ENCODE measurements at places on chromosomes 12 and 14.

DNA sequence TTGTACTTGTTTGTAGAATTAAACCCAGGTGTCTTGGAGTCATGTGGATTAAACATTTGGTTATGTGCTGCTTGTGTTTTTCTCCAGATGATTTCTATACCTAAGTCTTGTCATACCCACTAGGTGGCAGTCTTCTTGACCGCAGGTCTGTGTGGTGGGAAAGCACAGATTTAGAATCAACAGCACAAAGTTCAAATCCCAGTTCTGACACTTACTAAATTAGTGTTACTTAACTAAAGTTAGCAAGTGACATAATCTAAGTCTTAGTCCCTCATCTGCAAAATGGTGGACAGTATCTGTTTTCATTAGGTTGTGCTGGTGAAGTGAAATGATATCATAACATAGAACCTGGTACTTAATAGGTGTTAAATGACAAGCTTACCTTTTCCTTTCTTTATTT, 151.0 kb upstream of the ARHGAP5 start:
- DNase-seq: peak; percentile 46

DNA sequence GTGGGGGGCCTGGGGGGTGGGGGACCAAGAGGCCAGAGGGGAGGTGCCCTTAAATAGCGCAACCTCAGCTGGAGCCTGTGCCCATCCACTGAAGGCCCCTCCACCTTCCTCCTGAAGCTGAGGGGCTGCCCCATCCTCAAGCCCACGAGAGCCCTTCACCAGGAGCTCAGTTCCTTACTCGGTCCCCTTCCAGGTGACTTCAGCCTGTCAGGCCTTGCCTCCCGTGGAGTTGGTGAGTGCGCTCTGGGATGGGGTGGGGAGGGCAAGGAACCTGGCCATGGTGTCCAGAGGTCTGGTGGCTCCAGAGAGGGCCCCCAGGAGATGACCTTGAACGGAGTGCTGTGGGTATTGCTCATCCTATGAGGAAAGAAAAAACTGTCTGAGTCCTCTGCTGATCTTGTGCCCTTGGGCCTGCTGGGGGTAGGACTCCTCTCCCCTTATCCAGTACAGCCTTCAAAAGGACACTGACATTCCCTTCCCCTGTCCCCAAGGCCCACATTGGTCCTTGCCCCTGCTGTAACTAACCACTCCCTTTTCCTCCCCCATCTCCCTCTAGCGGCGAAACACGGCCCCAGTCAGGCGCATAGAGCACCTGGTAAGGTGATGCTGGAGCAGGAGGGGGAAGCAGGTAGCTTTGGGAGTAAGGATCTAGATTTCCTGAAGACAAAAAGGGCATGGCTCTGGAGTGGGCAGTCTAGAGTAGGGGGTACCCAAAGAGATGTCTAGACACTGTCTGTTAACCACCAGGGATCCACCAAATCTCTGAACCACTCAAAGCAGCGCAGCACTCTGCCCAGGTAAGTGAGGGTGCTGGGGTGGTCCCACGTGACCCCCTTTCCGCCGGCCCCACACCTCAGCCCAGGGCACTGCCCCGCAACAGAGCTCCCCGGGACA, 3.6 kb downstream of the TNS2 start:
- no peak for DNase-seq

DNA sequence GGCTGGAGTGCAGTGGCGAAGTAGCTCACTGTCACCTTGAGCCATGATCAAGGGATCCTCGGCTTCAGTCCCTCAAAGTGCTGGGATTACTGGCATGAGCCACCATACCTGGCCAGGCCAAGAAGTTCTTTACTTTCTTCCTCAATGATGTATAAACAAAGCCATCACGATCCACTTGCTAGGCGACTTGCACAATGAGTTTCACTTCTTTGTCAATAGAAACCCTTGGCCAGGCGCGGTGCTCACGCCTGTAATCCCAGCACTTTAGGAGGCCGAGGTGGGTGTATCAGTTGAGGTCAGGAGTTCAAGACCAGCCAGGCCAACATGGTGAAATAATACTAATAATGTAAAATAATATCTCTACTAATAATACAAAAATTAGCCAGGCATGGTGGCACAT, 14.4 kb upstream of the SPSB2 start:
- DNase-seq: no peak

GRCh38 chr12:129964300-129964699, 60.5 kb upstream of the TMEM132D start:
- no peak for DNase-seq

DNA sequence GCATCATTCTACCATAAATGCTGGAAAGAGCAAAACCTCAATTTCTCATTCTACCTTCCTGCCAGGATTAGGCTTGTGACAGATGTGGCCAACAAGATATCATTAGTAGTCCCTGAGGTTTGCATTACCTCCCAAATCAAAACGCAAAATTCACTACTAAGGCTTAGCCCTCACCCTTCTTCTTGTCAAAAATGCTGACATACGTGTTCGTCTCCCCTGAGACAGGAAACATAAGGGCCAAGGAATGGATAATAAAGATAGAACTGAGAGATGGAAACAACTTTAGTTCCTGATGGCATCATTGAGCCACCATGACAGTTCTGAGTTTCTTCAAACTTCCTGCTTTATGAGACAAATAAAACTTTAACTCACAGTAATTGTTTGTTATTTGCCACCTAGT, 642.1 kb downstream of the NOVA1 start:
- no peak for DNase-seq

GRCh38 chr12:100238801-100239200, 28.1 kb downstream of the DEPDC4 start:
- no peak for DNase-seq

GRCh38 chr12:2616763-2617162, 178.0 kb upstream of the FKBP4 start:
- DNase-seq: no peak

GRCh38 chr14:51356381-51356780, 116.3 kb downstream of the TMX1 start:
- DNase-seq: no peak

- DNase-seq: peak; percentile 58
Observed at GRCh38 chr12:111455448-111456320, 50.0 kb downstream of the SH2B3 start.

DNA sequence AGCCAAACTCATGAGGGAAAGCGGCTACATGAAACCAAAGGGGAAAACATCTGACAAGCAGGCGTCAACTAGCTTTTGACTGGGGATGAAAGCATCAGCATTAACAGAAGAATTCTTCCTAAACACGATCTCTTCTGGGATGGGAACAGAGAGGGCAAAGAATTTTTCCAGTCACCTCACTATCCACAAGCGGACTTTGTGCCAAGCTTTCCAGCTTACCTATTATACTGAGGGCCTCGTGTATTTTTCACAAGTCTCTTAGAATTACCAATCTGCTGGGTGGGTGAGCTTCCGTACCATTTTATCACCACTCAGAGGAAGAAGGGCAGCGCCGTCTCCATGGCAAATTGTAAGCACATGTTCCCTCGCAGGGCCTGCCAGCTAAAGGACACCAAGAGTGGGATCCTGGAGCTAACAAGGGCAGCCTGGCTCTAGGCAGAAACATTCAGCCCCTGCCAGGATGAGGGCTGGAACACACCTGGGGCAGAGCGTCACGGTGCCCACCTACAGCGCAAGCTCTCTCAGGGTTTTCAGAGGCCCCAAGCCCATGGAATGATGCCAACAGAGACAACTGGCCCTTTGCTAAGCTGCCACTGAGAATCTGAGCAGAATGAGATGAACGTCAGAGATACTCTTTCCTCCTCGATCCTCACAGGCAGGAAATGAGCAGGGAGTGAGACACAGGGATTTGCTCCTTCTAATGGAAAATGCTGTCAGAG, 74.6 kb downstream of the CHGA start:
- DNase-seq: no peak

- no peak for DNase-seq
Observed at GRCh38 chr12:63929426-63929825, 84.9 kb downstream of the SRGAP1 start.

DNA sequence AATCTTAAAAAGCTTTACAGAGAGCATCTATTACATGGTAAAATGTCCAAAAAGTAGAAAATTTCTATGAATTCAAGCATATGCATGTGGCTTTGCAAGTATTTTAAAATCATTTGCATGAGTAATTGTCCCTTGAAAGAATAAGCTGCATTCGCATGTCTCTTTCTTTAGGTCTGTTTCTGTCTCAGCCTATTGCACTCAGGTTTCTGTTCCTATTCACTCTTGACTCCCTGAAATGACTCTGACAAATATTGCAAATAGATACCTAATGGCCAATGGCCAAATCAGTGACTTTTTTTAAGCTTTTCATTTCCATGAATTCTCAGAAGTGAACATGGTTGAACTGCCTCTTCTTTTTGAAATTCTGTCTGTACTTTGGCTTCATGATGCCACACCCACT, 6.4 kb upstream of the TTC8 start:
- no peak for DNase-seq

DNA sequence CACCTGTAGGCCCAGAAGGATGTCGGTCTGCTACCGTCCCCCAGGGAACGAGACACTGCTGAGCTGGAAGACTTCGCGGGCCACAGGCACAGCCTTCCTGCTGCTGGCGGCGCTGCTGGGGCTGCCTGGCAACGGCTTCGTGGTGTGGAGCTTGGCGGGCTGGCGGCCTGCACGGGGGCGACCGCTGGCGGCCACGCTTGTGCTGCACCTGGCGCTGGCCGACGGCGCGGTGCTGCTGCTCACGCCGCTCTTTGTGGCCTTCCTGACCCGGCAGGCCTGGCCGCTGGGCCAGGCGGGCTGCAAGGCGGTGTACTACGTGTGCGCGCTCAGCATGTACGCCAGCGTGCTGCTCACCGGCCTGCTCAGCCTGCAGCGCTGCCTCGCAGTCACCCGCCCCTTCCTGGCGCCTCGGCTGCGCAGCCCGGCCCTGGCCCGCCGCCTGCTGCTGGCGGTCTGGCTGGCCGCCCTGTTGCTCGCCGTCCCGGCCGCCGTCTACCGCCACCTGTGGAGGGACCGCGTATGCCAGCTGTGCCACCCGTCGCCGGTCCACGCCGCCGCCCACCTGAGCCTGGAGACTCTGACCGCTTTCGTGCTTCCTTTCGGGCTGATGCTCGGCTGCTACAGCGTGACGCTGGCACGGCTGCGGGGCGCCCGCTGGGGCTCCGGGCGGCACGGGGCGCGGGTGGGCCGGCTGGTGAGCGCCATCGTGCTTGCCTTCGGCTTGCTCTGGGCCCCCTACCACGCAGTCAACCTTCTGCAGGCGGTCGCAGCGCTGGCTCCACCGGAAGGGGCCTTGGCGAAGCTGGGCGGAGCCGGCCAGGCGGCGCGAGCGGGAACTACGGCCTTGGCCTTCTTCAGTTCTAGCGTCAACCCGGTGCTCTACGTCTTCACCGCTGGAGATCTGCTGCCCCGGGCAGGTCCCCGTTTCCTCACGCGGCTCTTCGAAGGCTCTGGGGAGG, at the start of gene LTB4R:
LTB4R (plus strand) TSS at position 857 of the 959 bp plus-strand sequence. CDS start 4,150 bp downstream, outside the sequence.
- DNase-seq: peak; percentile 81

GRCh38 chr12:114679452-114679875, 4.5 kb downstream of the TBX3 start:
- peak; percentile 30 for DNase-seq

- DNase-seq: peak; percentile 56
Observed at GRCh38 chr12:51788876-51789275, 59.6 kb downstream of the FIGNL2 start.
